ENCODE measurements at places on chromosomes 1 and 21.
A peak's percentile ranks its signal among the peaks of the same experiment; 100 is the strongest.

GRCh38 chr1:10014016-10014415, 17.0 kb downstream of the RBP7 start:
- DNase-seq: no peak

GRCh38 chr1:94592571-94592920, 51.0 kb upstream of the F3 start:
- peak; percentile 12 for DNase-seq

DNA sequence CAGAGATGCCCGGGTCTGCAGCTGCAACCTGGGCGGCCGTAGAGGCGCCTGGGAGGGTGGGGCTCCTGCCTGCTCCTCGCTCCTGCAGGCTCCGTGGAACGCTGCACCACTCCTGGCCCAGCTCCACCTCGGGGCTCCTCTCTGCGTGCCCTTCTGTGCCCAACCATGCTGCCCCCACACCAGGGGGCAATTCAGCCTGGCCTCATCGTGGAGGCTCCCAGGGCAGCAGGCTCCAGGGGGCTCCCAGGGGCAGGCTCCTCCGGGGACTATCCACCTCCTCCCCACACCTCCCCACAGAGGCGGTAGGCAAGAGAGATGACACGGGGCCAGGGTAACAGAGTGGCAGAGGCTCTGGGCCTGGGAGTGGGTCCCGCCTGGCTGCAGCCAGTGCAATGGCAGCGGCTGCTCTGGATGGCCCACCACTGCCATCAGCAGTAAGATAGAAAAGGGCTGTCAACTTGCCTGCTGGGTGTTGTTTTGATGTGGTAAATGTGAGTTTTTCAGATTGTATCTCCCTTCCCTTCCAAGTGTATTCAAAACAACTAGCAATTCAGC, 22.4 kb upstream of the LRRC8C start:
- DNase-seq: no peak

GRCh38 chr1:99680270-99680669, 34.4 kb downstream of the PALMD start:
- no peak for DNase-seq

- peak; percentile 66 for DNase-seq
Measured at GRCh38 chr21:41167348-41168342, at the start of gene BACE2. TSS of gene BACE2 (plus strand) at chr21:41168160. CDS start at chr21:41168264, 104 bp downstream.

DNA sequence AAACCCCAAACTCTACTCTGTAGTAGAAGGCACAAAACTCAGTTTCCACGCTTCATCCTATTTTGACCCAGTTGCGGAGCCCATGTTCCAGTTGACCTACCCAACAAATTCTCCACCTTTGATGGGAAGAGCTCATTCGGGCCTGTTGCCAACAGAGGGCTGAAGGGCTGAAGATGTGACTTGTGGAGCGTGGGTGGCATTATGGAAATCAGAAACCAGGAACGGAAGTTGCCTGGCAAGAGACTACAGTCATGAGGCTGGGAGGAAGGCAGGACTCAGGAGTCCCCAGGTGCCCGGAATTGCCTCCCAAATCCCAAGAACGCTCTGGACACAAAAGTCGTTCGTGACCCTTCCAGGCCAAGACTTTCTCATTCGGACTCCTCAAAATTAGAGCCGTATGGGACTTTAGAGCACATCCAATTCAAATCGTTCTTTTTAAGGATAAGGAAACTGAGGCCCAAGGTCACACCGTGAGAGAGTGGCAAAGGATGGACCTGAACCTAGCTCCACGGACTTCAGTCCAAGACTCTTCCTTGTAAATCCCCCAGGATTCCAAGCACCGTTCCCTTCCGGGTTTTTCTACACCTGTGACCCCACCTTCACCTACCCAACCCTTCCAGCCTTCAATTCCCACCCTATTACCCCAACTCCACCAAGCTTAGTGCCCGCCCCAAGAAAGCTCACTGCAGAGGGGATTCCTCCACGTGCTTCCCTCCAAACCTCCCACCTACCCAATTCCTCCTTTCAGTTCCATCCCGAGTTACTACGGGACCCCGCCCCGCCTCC, 739 bp downstream of the SMG5 start:
- peak; percentile 19 for DNase-seq

DNA sequence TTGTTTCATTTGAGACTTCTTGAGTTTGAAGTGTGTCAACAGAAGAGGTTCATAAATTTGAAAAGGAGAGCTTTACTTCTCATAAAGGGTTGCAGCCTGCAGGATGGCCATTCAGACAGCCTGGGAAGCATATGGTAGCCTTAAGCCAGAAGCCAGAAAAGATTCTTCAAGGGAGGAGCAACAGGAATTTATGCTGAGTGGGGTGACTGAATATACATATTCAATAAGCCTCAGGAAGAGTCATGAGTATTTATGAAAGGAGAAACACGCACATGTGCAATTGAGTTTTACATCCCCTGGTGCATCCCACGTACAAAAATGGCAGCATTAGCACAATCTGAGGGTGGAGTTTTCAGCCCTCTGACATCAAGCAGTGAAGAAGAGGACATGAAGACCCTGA, 290.2 kb downstream of the KCTD3 start:
- no peak for DNase-seq

GRCh38 chr1:163768576-163768975, 446.8 kb downstream of the NUF2 start:
- no peak for DNase-seq

- DNase-seq: no peak
Measured at GRCh38 chr1:40299366-40300248, 17.5 kb downstream of the COL9A2 start.

DNA sequence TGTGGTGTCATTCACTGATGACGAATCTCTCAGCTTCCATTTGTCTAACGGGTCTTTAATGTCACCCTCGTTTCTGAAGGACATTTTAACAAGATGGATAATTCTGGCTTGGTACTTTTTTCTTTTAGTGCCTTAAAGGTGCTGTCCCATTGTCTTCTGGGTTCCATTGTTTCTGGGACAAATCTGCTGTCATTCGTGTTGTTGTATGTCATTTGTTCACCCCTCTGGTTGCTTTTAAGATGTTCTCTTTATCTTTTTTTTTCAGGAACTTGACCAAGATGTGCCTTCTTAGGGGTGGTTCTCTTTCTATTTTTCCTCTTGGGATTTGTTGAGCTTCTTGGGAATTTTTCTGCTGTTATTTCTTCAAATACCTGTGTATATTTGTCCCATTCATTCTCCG, 14.0 kb upstream of the MMEL1 start:
- no peak for DNase-seq

GRCh38 chr1:223017291-223017690, 125.8 kb downstream of the TLR5 start:
- DNase-seq: no peak

- no peak for DNase-seq
Measured at GRCh38 chr1:219834314-219834917, 93.9 kb downstream of the SLC30A10 start.

DNA sequence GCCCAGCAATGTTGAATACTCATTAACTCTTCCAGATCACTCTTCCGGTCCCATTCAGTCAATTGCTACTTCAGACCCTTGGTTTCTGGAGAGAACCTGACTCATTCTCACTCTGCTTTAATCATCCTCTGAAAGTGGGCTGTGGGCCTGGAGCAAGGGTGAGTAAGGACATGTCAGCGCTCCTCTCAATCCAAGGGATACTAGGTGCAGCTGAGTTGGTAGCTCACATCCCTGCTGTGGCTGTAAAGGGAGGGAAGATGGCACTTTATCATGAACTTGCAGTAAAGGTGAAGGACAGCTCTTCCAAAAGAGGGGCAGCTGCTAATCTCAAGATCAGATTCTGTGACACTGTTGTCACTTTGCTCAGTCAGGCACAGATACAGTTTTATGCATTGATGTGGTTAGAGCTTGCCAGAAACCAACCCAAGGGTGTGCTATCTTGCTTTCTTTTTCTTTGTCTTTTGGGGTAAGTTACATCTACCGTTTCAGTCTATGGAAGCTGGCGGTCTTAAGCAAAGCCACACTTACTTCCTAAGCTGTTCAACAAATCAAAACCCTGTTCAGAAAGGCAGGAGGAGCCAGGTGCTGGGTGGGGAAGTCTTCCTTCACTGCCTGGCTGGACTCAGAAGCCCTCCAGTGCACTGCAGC, 26.5 kb upstream of the NTPCR start:
- DNase-seq: no peak

DNA sequence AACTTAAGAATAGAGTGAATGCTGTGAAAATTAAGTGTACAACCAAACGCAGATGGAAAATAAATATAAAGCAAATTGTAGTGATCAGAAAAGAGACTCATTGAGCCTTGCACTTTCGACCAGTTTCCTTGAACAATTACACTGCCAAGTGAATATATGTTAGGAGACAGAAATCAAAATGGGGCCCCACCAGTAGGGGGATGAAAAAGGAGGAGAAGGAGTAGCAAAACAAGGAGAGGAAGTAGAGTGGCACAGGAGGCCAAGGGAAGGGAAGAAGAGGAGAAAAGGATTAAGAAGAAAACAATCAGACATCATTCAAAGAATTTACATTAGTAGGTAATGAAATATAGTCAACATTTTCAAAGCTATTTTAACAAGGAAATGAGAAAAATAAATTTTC, 1770.6 kb downstream of the PLA2G4A start:
- no peak for DNase-seq

GRCh38 chr1:236686815-236687160, 489 bp downstream of the ACTN2 start:
- DNase-seq: no peak

DNA sequence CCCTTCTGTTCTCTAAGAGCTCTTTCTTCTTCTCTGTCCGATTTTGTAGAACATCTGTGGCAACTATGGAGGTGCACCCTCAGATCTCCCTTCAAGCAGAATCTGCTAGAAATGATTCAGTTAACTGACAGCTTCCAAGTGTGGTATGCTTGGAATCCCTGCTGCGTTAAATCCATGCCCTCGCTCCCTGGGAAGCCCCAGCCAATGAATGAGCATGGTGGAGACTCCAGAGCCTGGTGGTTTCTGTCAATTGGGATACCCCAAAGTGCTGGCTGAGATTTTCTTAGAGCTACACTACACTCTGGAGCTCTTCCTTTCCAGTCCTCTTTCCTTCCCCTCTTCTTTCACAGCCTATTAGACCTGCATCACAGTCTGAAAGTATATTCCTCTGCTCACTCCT, 116.3 kb upstream of the C1orf21 start:
- DNase-seq: no peak

DNA sequence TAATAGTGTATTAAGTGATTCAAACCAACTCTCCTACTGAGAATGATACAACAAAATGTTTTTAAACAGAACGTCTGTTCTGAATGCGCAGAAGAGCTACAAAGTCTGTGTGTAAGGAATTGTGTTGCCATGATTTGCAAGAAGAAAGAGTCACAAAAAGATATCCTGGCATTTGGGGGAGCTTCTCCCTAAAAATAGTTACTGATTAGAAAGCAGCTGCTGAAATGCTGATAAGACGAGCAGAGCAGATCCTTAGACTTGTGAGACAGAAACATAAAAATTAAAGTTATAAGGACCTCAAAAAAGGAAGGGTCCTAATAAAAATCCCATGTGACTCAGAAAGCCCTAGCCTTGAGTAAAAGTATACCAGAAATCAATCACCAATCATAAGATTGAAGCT, 54.9 kb upstream of the CRB1 start:
- DNase-seq: no peak

GRCh38 chr1:217478450-217478849, 152.4 kb downstream of the GPATCH2 start:
- DNase-seq: no peak

DNA sequence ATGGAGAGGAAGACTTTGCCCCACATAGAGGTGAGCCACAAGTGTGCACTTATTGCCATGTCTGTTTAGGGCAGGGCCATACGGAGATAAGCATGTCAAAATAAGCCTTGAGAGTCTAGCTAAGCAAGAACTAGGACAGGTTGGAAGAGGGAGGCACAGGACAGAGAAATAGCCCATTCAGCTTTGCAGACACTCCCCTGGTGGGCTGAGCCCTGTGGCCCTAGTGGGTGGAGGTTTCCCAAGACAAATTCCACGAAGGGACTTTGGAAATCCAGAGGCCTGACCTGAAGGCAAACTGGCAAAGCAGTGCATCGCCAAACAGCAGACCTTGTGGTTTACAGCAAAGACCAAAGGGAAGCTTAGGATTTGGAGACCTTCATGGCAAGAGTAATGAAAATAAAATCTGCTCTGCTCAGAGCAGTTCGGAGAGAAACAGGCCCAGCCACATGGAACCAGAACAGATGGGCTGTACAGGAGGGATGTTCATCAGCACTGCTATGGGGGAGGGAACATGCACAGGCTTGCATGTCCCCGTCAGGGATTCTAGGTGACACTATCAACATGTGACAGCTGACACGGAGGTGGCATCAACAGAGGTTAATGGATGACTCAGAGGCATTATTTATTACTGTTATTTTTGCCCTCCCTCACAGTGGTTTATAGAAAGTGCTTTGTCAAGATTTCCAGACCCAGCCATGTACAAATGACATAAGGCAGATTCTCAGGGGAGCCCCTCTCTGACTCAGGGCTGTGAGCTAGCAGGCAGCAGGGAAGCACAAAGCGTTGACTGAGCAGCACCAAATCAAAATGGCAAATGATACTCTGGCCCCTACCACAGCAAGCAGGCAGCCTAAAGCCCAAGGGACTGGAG, 90.1 kb upstream of the IRF2BP2 start:
- DNase-seq: no peak

DNA sequence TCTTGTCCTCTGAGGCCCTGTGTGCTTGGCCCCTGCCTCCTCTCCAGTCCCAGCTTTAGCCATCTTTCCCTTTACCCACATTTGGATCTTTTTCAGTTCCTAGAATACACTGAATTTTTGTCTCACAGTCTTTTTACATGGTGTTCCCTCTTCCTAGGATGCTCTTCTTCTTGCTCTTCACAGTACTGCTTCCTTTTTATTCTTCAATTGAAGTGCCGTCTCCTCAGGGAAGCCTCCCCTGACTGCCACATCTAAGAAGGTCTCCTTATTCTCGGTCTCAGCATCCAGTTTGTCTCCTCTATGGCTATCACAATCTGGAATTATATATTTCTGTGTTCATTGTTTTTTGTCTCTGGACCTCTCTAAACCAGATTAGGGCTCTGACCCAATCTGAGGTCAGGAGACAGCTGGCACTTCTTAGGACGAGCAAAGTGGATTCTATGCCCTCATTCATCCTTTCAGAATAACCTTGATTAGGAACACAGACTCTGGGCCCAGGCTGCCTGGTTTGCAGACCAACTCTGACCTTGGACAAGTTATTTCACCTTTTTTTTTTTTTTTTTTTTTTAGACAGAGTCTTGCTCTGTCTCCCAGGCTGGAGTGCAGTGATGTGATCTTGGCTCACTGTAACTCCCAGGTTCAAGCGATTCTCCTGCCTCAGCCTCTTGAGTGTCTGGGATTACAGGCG, 3.2 kb upstream of the FGR start:
- DNase-seq: no peak

Data from NCI-H2029 (cell line).